ENCODE measurements at places on chromosomes 2 and 18.

DNA sequence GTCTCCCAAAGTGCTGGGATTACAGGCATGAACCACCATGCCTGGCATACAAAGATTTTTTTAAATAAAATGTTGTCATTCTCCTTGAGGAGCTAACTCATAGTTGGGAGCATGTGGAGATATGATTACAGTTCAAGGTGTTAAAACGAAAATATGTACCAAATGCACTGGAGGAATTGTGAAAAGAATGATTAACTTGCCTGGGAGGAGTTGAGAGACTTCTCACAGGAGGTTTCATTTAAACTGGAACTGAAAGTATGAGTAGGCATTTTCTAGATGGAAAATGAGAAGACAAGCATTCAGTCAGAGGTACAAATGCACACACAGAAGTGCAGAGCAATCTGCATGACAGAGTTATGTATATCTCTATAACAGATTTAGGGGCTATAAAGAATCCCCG, 126.6 kb upstream of the PDE1A start:
- no peak for DNase-seq

DNA sequence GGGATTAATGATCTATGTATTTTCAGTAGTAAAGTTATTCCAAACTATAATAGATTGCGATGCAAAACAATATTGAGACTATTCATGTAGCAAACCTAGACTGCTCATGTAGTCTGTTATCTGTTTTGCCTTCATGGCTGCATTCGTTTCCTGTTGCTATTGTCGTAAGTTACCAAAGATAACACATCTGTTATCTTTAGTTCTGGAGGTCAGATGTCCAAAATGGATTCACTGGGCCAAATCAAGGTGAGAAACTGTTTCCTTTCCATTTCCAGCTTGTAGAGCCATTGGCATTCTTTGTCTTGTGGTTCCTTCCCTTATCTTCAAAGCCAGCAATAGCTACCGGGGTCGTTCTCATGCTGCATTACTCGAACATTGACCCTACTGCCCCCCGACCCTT, 20.9 kb downstream of the ITGAV start:
- no peak for DNase-seq

DNA sequence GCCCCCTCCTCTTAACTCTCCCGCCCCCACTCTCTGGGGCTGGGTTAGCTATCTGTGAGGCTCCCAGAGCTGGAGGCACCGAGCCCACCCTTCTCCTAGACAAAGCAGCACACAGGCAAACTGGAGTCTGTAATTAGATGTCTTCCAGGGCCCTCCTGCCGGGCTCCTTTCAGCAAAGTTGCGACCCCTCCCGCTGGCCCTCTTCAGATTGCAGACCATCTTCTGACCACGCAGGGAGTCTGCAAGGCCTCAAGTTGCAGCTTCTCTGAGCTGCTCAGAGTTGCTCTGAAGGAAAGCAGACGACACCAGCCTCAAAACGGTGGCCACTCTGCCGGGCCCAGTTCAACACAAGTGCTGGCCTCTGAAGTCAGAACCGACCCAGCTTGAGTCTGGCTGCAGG, 228.4 kb upstream of the COPS8 start:
- no peak for DNase-seq

DNA sequence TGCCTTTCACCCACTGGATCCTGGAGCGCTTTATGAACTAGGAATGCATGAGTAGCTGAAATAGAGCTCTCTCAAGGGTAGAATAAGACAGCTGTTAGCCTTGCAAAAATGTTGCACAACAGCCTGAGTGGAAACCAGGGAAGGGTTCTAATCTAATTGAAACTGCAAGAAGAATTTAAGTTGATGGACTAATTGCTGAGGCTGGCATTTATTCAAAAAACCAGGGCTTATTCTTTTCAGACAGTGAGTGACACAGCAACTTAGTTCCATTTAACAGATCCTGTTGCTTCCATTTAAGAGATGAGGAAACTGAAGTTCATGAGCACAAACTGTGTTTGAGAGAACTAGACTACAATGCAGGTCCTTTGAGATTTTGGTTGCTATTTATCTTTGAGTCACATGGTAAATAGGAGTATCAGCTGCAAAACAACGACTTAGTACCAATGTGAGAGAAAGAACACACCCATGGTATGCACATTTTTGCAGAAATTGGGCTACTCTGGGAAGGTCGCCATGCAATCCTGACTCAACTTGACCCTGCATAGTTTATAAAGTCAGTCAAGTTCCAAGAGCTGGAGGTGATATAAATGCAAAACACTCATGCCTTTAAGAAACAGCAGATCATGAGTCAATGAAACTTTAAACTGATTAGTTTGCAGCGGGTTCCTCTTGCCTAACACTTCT, 76.4 kb upstream of the PARD3B start:
- DNase-seq = no peak

DNA sequence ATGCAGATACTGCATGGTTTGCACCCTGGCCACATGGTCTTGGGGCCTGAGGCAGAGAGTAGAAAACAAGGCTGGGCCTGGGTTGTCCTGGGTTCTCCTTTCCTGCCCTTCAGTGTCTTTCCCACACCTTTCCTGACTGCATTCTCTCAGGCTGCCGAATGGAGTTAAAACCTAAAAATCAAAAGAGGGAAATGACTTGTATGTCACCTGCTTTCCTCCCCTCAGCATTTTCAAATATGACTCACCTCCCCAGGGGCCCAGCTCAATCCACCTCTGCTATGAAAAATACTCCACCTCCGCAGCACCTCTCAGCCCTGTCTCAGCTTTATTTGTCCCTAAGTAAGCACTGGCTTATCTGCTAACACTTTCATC, 457.8 kb upstream of the MEX3C start:
- no peak for DNase-seq

GRCh38 chr2:118604371-118604770, 243.1 kb downstream of the EN1 start:
- no peak for DNase-seq

DNA sequence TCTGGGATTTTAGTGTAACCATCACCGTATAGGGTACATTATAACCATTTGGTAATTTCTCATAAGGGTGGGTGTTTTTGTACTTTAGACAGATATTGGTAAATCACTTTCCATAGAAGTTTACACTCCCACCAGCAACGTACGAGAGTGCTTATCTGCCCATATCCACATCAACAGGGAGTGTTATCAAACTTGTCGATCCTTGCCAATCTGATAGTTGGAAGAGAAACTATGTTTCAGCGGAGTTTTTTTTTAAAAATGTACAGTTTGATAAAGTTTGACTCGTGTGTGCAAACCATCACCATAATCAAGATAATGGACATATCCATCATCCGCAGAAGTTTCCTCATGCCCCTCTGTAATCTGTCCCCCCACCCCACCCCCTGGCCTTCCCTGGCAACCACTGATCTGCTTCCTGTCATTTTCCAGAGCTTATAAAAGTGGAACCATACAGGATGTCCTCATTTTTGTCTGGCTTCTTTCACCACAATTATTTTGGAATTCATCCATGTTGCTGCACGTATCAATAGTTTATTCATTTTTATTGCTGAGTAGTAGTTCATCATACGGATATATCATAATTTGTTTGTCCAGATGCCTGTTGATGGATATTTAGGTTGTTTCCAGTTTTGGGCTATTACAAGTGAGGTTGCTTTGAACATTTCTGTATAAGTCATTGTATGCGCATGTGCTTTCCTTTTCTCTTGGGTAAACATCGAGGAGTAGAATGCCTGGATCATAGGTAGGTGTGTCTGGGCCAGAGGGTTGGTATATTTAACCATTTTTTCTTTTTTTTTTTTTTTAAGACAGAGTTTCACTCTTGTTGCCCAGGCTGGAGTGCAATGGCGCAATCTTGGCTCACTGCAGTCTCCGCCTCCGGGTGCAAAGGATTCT, 18.6 kb downstream of the GLI2 start:
- no peak for DNase-seq

- DNase-seq = no peak
Measured at GRCh38 chr2:159811232-159811631, 13.2 kb upstream of the CD302 start.

GRCh38 chr18:49072524-49072934, 121.8 kb upstream of the SMAD7 start:
- no peak for DNase-seq

- DNase-seq = no peak
Measured at GRCh38 chr2:173432049-173432754, 77.5 kb downstream of the CDCA7 start.

DNA sequence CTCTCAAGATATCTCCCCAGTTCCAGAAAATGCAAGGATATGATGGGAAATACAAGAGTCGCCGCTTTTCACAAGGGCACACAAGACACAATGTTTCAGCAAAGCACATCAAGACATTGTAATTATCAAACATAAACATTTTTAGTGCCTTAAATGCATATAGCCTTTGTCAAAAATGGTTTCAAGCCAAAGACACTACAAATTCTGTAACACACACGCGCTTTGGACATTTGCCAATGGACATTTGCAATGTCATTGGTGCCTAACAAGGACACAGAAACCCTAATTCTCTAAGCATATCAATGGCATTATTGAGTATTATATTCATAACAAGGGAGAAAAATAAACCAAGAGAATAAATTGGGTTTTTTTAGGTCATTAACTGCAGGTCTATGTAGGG, 16.1 kb downstream of the ADD2 start:
- no peak for DNase-seq

Data from T-helper 1 cell (primary cell).